ENCODE measurements at places on chromosomes 16 and 17.

DNA sequence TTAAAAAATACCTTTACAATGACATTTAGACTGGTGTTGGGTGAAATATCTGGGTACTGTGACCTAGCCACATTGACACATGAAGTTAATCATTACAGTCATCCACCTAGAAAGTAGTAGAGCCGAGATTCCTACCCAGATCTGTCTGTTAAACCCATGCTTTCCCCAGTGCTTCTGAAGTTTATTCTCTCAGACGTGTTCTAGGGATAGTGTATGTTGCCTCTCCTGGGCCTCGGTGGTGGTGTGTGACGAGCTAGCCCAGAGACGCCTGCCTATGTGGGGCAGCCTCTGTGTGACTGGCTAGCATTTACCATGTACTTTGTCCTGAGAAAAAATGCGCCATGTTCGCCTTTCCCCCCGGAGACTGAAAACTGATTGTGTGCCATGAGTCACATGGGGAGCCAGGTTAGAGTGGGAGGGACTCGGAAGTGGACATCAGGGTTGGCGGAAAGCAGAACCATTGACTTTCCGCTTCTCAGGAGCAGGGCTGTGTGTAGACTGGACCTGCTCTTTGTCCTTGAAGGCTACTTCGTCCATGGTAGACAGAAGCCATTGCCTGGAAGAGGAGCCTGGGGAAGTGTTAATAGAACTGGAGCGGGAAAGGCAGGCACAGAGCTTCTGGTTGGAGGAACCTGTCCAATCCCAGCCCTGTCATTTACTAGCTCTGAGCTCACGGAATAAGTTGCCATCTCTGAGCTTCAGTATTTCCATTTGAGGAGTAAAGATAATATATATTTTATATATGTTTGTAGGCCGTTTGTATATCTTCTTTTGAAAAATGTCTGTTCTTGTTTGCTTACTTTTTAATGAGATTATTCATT lies 235.5 kb downstream of the SNX29 start:
- no peak for DNase-seq

DNA sequence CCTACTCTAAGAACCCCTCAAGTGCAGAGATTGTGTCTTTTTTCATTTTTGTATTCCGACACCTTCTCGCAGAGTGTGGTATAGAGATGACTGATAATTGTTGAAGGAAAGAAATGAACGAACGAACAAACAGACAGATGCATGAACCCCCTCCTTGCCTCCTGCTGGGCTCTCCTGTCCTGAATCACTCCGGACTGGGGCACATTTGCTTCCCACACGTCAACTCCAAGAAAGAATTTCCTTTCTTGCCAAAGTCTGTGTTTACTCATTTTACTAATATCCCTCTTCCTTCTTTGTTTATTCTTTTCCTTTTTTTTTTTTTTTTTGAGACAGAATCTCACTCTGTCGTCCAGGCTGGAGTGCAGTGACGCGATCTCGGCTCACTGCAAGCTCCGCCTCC lies 37.5 kb upstream of the BHLHA9 start:
- no peak for DNase-seq

GRCh38 chr16:4419402-4419959 lies 3.1 kb upstream of the CORO7 start:
- DNase-seq, result no peak

DNA sequence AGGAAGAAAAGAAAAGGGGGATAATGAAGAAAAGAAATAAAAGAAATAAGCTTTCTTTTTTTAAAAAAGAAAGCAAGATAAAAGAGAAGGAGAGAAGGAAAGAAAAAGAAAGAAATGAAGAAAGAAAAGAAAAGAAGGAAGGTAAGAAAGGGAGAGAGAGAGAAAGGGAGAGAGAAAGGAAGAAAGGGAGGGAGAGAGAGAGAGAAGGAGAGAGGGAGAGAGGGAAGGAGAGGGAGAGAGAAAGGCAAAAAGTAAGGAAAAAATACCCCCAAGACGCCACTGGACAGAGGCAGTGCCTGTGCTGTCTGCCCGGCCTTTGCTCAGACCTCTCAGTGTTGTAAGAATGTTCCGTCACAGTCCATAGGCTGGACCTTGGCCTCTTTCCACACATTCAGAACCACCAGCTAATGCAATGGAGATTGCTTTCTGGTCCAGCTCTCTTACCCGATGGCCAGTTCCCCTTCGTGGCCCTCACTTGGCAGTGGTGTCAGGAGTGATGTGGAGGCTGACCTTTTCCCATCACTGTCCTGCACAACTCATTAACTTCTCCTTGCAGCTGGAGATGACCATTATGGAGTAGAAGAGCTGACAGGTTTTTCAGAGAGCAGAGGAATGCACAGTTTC lies 14.3 kb upstream of the HNF1B start:
- DNase-seq, result no peak
